Psoas muscle (tissue), 8 donors: ENCODE measurements at places on chromosomes 16 and 17.

- no peak for DNase-seq
- no peaks in the 10 kb centered on the region for H3K27me3 ChIP-seq
- H3K4me1 ChIP-seq: peaks cover 43% of the 10 kb centered on the region
- H3K36me3 ChIP-seq: no peaks in the 10 kb centered on the region
- H3K27ac ChIP-seq: peak overlapping the region; percentile 78
Measured at GRCh38 chr17:45946841-45947256, 52.2 kb upstream of the STH start.

- peak overlapping the region; percentile 98 for H3K27ac ChIP-seq
- DNase-seq: no peak
- no peaks in the 10 kb centered on the region for H3K36me3 ChIP-seq
- peaks cover 61% of the 10 kb centered on the region for H3K4me1 ChIP-seq
- H3K27me3 ChIP-seq: no peaks in the 10 kb centered on the region
Measured at GRCh38 chr16:3458278-3458851, 14.9 kb downstream of the NAA60 start.

DNA sequence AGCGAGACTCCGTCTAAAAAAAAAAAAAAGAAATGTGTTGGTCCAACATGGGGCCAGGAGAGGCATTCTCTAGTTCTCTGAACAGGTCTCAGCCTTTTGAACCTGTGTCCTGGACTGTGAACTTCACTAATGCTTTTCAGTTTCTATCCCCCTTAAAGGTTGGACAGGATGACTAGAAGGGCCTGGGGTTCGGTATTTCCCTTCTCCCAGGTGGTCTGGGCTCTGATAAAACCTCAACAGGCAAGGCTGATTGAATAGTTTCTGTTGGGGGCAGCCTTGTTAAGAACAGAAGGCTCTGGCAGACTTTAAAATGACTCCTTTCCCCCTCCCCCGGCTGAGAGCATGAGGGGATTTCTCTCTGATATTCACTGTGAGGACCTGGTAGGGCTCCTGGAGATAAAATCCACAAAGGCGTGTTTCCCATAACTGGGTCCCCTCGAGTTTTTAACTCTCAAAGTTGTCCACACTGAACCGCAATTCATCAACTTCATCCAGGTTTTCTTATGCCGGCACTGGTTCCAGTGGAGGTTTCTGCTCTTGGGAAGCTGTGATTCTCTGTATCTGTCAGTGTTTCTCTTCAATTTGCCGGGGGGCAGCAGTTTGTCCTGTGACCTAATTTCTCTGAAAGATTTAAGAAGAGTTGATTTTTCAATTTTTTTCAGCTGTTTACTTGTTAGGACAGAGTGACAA is 91.3 kb downstream of the METRNL start:
- H3K27ac ChIP-seq: no peak overlapping the region
- no peak for DNase-seq
- no peaks in the 10 kb centered on the region for H3K36me3 ChIP-seq
- H3K27me3 ChIP-seq: no peaks in the 10 kb centered on the region

GRCh38 chr17:10729334-10730193 is at the start of gene TMEM220:
TSS of gene TMEM220 (minus strand) at chr17:10730023. CDS start at chr17:10729851, 172 bp downstream.
- H3K4me3 ChIP-seq: peak within 1 kb of the TSS; percentile 92
- H3K36me3 ChIP-seq: no peaks in the 10 kb centered on the region
- peak within 1 kb of the TSS; percentile 99 for H3K27ac ChIP-seq
- peaks cover 3% of the 10 kb centered on the region for H3K4me1 ChIP-seq

DNA sequence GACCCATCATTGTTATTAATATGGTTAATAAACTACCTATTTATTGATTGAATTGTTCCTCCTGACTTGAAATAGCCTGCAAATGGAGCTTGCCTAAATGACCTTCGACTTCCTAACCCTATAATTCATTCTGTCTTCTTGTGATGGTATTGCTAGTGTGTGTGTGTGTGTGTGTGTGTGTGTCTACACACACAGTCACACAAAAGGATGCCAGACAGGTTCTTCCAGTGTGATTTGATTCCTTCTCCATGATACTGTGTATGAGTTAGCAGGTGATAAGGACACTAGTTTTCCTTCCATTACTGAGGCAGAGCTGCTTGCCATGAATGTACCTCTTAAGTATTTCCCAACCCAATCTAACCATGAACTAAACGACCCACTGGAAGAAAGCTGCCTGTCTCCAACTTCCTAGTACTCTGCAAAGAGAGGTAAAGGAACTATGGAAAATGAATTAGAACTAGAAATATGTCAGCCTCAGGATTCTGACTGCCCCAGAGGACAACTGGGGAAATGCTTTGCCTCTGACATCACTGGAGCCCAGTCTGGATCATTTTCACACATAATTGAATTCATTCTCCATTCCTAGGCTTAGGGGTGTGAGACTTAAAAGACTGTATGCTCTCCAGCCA is 3.5 kb upstream of the CDC6 start:
- no peak overlapping the region for H3K4me3 ChIP-seq
- H3K27me3 ChIP-seq: no peaks in the 10 kb centered on the region
- no peak for DNase-seq
- H3K4me1 ChIP-seq: peaks cover 10% of the 10 kb centered on the region
- H3K36me3 ChIP-seq: peaks cover 6% of the 10 kb centered on the region
- peak overlapping the region; percentile 39 for H3K27ac ChIP-seq

DNA sequence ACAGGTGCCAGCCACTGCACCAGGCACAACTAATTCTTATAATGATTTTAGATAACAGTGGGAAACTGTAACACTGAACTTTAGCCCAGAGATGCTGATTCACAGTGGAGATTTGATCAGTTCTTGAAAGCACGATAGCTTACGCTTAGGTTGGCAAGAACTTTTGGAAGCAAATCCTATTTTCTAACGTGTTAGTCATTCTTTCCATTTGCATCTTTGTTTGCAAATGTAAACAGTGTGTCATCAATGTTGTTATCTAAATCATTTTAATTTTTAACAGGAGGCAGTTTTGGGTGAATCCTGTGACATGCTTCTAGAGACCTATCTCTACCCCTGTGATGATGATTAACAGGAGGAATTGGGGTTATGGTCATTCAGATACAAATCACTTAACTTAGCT is 35.7 kb upstream of the GNA13 start:
- DNase-seq: no peak
- no peaks in the 10 kb centered on the region for H3K27me3 ChIP-seq
- H3K27ac ChIP-seq: no peak overlapping the region

DNA sequence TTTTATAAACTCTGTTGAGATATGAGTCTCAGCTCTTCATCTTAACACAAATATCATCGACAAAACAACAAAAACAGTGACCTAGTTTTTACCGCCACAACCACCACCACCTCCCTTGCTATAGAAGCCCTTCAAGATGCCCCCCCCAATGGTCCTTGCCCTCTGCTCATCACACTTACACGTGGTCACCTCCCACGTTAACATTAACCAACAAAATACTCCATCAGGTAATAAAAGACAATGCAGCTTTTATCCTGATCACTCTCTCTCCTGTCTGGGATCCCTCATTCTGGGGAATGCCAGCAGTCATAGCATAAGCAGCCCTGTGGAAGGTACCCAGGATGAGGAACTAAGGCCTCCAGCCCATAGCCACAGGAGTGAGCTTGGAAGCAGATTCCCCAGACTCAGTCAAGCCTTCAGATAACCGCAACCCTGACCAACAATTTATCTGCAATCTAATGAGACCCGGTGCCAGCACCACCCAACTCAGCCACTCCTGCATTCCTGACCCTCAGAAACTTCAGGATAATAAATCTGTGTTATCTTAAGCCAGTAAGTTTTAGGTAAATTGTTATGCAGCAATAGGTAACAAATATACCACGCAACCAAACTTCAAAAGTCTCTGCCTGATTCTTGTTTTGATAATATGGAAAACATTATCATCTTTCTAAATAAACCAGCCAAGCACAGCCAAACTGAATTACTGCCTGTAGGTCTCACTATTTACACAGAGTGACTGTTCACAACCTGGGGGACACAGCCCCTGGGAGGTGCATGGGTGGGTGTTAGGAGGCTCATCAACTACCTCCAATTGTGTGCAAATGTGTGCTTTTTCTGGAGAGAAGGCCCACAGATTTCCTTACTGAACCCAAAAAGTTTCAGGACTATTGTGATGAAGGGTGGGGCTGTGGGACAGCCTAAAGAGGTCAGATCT is 6.1 kb downstream of the PECAM1 start:
- H3K36me3 ChIP-seq: no peaks in the 10 kb centered on the region
- peaks cover 5% of the 10 kb centered on the region for H3K4me1 ChIP-seq
- H3K4me3 ChIP-seq: peak overlapping the region; percentile 59
- H3K27me3 ChIP-seq: no peaks in the 10 kb centered on the region

DNA sequence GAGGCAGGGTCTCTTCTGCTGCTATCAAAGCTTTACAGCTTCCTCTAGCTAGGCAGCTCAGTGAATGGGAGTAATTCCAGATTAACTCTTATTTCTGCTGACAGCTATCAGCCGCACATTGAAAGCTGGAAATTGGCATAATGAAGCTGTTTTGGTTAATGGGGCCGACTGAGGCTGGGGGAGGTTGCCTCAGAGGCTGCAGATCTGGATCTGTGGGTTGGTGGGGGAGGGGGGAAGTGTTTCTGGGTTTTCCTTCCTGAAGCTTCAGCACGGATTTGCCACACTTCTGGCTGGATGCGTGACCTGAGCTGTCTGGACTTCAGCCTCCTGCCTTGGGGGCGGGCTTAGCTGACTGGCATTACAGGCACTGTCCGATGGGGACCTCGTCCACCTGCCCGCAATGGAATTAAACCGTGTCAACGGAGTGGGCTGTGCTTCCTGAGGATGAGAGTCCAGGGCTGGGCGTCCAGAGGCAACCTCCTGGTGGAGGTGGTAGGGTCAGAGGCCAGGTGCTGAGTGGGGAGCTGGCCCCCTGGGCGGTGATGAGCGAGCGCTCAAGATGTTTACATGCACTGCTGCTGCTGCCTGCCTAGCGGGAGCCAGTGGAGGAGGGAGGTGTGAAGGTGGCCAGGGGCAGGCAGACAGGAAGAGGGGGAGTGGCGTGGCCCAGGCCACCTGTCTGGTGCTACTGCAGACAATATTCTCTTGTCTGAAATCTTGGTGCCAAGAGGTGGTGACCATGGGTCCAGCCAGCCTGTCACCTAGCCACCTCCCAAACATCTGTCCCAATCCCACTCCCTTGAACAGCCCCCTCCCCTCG is 6.7 kb upstream of the ABCC3 start:
- no peak overlapping the region for H3K4me3 ChIP-seq
- H3K36me3 ChIP-seq: no peaks in the 10 kb centered on the region
- H3K27me3 ChIP-seq: no peaks in the 10 kb centered on the region
- DNase-seq: no peak

- H3K27ac ChIP-seq: no peak overlapping the region
- H3K4me1 ChIP-seq: no peaks in the 10 kb centered on the region
- DNase-seq: no peak
- H3K4me3 ChIP-seq: no peak overlapping the region
- no peaks in the 10 kb centered on the region for H3K27me3 ChIP-seq
Measured at GRCh38 chr16:47109361-47109760, 34.4 kb downstream of the NETO2 start.

DNA sequence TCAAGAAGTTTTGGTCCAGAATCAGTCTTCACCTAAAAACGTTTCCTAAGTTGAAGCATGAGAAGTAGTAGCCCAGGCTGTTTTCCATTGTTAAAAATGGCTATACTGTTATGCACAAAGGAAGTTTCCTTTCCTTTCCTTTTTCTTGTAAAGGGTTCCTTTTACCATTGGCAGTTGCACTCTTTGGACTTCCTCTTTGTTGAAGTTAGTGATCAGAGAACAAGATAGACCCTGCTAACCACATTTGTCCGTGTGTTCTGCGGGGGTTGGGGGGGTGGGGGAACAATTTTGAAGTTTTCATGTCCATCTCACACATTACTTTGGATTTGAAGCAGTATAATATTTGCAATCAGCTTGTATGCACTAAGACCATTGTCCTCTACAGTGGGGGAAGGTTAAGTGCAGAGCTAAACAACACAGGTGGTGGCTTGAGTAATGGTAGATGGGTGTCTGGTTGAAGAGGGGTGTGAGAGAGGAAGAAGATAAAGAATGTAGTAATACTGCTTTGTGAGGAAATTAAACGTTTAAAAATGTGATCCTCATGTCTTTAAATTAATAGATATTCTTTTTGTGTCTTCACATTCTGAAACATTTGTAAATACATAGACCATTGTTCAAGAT is 1.4 kb downstream of the LPCAT2 start:
- no peaks in the 10 kb centered on the region for H3K36me3 ChIP-seq
- no peak overlapping the region for H3K27ac ChIP-seq
- peak overlapping the region; percentile 67 for H3K4me3 ChIP-seq
- H3K4me1 ChIP-seq: no peaks in the 10 kb centered on the region
- no peak for DNase-seq

GRCh38 chr17:58402047-58402446 is 15.3 kb downstream of the RNF43 start:
- H3K4me1 ChIP-seq: no peaks in the 10 kb centered on the region
- no peak overlapping the region for H3K4me3 ChIP-seq
- DNase-seq: no peak
- H3K27ac ChIP-seq: no peak overlapping the region
- no peaks in the 10 kb centered on the region for H3K27me3 ChIP-seq
- H3K36me3 ChIP-seq: no peaks in the 10 kb centered on the region

DNA sequence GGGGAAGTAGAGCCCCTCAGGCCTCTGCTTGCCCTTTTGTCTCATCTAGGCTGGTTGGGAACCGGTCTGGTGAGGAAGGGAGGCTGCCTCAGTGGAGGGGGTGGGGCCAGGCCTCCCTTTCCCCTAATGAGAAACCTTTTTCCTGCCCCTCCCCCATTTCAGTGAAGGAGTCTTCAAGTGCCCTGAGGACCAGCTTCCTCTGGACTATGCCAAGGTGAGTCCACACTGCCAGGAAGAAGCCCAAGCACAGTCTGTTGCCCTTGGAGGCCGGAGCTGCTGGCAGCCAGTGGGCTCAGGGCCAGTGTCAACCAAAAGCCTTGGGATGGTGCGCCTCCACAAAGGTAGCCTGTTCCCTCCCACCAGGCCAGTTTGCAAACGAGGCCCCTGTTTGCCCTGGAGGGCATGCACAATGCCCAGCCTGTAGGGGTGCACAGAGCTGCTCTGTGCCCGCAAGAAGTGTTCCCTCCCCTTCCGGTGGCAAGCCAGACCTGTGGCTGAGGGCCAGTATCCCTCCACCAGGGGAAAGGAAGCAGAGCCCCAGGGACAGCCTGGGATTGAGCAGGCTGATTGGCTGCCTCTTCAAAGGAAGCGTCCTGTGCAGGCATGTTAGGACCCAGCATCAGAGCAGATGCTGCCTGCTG is 3.4 kb downstream of the TRAF4 start:
- H3K27ac ChIP-seq: no peak overlapping the region
- peaks cover 28% of the 10 kb centered on the region for H3K4me1 ChIP-seq
- peak; percentile 47 for DNase-seq
- no peaks in the 10 kb centered on the region for H3K36me3 ChIP-seq
- H3K27me3 ChIP-seq: no peaks in the 10 kb centered on the region

- DNase-seq: no peak
- no peak overlapping the region for H3K27ac ChIP-seq
- no peak overlapping the region for H3K4me3 ChIP-seq
- peaks cover 9% of the 10 kb centered on the region for H3K27me3 ChIP-seq
- no peaks in the 10 kb centered on the region for H3K36me3 ChIP-seq
Measured at GRCh38 chr16:65489531-65490023, 367.7 kb upstream of the CDH11 start.

GRCh38 chr17:9645851-9646545 is 681 bp downstream of the USP43 start:
- H3K4me1 ChIP-seq: peaks cover 3% of the 10 kb centered on the region
- peak overlapping the region; percentile 61 for H3K4me3 ChIP-seq
- H3K36me3 ChIP-seq: no peaks in the 10 kb centered on the region
- H3K27ac ChIP-seq: no peak overlapping the region

- no peak overlapping the region for H3K27ac ChIP-seq
- H3K4me3 ChIP-seq: no peak overlapping the region
- DNase-seq: no peak
- H3K4me1 ChIP-seq: no peaks in the 10 kb centered on the region
Measured at GRCh38 chr16:62615526-62615925, 579.3 kb upstream of the CDH8 start.

- peaks cover 5% of the 10 kb centered on the region for H3K4me1 ChIP-seq
- no peaks in the 10 kb centered on the region for H3K36me3 ChIP-seq
- DNase-seq: no peak
- H3K27ac ChIP-seq: no peak overlapping the region
- H3K4me3 ChIP-seq: no peak overlapping the region
Measured at GRCh38 chr17:83149761-83150251, 70.4 kb downstream of the METRNL start.
